Muscle of leg (tissue), 16 donors: ENCODE measurements at places on chromosomes 7 and 10. TPM values are rescaled to one million over a fixed set of nuclear protein-coding genes. Genes with fewer than 3 reads are reported as not detected.

GRCh38 chr7:148623586-148624282 is 33.2 kb downstream of the C7orf33 start:
- H3K27ac ChIP-seq: peak overlapping the region; percentile 31
- peak overlapping the region; percentile 9 for H3K4me3 ChIP-seq
- peak; percentile 7 for DNase-seq
- no peaks in the 10 kb centered on the region for H3K4me1 ChIP-seq

GRCh38 chr7:91165006-91165845 is 99.0 kb upstream of the FZD1 start:
- H3K4me1 ChIP-seq: peaks cover 17% of the 10 kb centered on the region
- H3K4me3 ChIP-seq: no peak overlapping the region
- no peaks in the 10 kb centered on the region for H3K36me3 ChIP-seq
- DNase-seq: peak; percentile 75
- H3K27ac ChIP-seq: peak overlapping the region; percentile 69

GRCh38 chr10:26593896-26594295 is 103.6 kb upstream of the PDSS1 start:
- H3K27ac ChIP-seq: no peak overlapping the region
- no peak for DNase-seq
- no peaks in the 10 kb centered on the region for H3K27me3 ChIP-seq
- H3K36me3 ChIP-seq: no peaks in the 10 kb centered on the region
- no peaks in the 10 kb centered on the region for H3K4me1 ChIP-seq

The STEAP1B gene
- total RNA-seq: 3.1 TPM

GRCh38 chr7:20306180-20306946 is 24.3 kb upstream of the ITGB8 start:
- no peak for DNase-seq
- H3K4me3 ChIP-seq: no peak overlapping the region
- no peak overlapping the region for H3K27ac ChIP-seq
- no peaks in the 10 kb centered on the region for H3K27me3 ChIP-seq
- no peaks in the 10 kb centered on the region for H3K4me1 ChIP-seq
- no peaks in the 10 kb centered on the region for H3K36me3 ChIP-seq

The BPGM gene
- 21.8 TPM for total RNA-seq

DNA sequence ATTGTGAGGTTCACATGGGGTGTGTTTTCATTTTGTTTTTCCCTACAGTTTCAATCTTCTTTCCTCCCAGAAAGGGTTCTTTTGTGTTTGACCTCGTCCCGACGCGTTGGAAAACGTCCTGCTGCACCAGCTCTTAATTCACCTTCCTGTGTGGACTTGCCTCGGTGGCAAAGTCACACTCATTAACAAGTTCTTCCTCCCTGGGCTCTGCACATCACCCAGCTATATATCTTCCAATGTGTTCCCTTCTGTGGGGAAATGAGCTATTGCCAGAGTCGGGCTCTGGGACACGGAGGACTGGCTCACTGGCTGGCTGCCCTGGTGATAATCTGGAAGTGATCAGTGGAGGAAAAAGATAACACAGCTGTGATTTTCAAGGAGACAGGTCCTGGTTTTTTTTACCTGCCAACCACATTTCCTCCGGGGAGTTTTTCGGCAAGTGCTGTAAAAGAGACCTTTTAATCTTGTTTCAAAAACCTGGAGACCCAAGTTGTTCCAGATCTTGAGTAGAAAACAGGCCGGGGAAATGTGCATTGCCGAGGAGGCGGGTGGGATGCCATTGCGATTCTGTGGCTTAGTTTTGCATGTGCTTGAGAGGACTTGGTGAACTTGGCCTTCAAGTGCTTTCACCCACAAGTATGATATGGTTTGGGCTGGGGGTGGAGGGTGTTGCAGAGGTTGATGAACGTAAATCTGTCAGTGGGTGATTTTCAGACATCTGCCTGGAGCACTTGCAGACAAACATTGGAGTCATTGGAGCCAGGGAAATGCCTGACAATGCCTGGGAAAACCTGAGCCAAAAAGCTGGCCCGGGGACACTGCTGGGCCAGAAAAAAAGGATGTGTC is 96.5 kb upstream of the CREB5 start:
- H3K27ac ChIP-seq: no peak overlapping the region
- no peaks in the 10 kb centered on the region for H3K36me3 ChIP-seq
- peaks cover 3% of the 10 kb centered on the region for H3K4me1 ChIP-seq
- no peak overlapping the region for H3K4me3 ChIP-seq
- DNase-seq: peak; percentile 33
- H3K27me3 ChIP-seq: peaks cover 7% of the 10 kb centered on the region

- H3K27me3 ChIP-seq: peaks cover 52% of the 10 kb centered on the region
- peak; percentile 82 for DNase-seq
- peak overlapping the region; percentile 43 for H3K4me3 ChIP-seq
- peaks cover 17% of the 10 kb centered on the region for H3K4me1 ChIP-seq
- H3K36me3 ChIP-seq: no peaks in the 10 kb centered on the region
- H3K27ac ChIP-seq: no peak overlapping the region
These were observed 523 bp upstream of the CDH23 start for GRCh38 chr10:71396084-71396710.

DNA sequence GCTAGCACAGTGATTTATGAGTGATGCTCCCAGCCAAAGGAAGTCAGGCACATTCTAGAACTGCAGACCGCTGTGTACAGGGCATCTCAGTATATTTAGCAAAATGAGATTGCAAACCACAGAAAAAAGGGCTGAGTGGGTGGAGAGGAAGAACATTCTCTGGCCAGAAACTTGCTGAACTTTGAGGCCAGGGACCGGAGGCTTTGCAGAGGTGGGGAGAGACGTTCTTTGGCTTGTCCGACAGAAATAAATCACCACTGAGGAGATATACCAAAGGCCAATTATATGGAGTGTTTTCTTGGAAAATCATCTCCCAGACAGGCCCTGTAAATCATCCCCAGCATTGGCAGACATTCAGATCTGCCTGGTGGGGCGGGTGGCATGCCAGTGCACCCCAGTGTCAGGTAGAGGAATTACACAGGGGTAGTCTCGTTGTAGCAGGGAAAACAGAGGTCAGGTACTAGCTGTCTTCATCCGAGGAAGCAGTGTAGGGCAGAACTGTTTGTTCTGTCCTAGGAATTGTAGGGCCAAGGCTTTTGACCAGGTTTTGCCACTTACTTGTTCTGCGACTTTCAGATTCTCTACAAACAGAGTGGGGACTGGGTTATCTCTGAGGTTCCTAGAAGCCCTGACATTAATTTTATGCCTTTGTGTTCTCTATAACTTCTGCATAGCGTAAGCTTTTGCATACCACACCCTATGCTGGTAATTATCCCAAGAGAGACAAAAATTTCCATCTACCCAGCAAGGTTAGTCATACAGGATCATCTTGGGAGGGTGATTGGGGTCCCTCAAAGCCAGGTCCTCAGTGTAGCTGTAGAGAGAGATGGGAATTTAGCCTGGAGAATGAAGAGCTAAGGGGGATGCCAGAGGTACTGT is 655.6 kb downstream of the LRMDA start:
- peaks cover 28% of the 10 kb centered on the region for H3K4me1 ChIP-seq
- peak; percentile 85 for DNase-seq
- no peak overlapping the region for H3K4me3 ChIP-seq
- H3K36me3 ChIP-seq: no peaks in the 10 kb centered on the region
- H3K27me3 ChIP-seq: no peaks in the 10 kb centered on the region

The TMEM225B gene
- 0.89 TPM for total RNA-seq

The ASIC3 gene
- 1.3 TPM for total RNA-seq

The SEMA3D gene
- 19.8 TPM for total RNA-seq
